Heart left ventricle (tissue), 16 donors: ENCODE measurements at places on chromosomes 12 and 14. TPM values are rescaled to one million over a fixed set of nuclear protein-coding genes. Genes with fewer than 3 reads are reported as not detected.

RNASE3 gene
- total RNA-seq, result not detected

PCED1B gene
- total RNA-seq, result 0.40 TPM

ARHGEF25 gene
- total RNA-seq, result 11.2 TPM

KLHL33 gene
- 1.00 TPM for total RNA-seq

NCAPD2 gene
- 11.3 TPM for total RNA-seq

SYNDIG1L gene
- 0.09 TPM for total RNA-seq

VSIG10 gene
- total RNA-seq, result 13.0 TPM

SLC6A12 gene
- 3.8 TPM for total RNA-seq

SLC25A47 gene
- total RNA-seq, result not detected

JDP2 gene
- total RNA-seq, result 49.5 TPM

SH2B3 gene
- 43.4 TPM for total RNA-seq
